Renal pelvis (tissue), 12 donors: ENCODE measurements at places on chromosomes 6 and 20. TPM values are rescaled to one million over a fixed set of nuclear protein-coding genes. Genes with fewer than 3 reads are reported as not detected.

LRP11 gene
- 34.2 TPM for polyA plus RNA-seq

ME1 gene
- polyA plus RNA-seq = 2.7 TPM

RGS19 gene
- 7.9 TPM for polyA plus RNA-seq

EFCAB8 gene
- polyA plus RNA-seq = 0.09 TPM
